Tibial nerve (tissue), 4 donors: ENCODE measurements at places on chromosomes 5 and 9.
A peak's percentile ranks its signal among the peaks of the same experiment; 100 is the strongest.

GRCh38 chr9:93171261-93171990 lies 12.5 kb upstream of the WNK2 start:
- H3K36me3 ChIP-seq, result no peaks in the 10 kb centered on the region
- DNase-seq, result no peak
- no peak overlapping the region for H3K27ac ChIP-seq
- no peaks in the 10 kb centered on the region for H3K27me3 ChIP-seq
- H3K4me1 ChIP-seq, result no peaks in the 10 kb centered on the region
- H3K4me3 ChIP-seq, result no peak overlapping the region

DNA sequence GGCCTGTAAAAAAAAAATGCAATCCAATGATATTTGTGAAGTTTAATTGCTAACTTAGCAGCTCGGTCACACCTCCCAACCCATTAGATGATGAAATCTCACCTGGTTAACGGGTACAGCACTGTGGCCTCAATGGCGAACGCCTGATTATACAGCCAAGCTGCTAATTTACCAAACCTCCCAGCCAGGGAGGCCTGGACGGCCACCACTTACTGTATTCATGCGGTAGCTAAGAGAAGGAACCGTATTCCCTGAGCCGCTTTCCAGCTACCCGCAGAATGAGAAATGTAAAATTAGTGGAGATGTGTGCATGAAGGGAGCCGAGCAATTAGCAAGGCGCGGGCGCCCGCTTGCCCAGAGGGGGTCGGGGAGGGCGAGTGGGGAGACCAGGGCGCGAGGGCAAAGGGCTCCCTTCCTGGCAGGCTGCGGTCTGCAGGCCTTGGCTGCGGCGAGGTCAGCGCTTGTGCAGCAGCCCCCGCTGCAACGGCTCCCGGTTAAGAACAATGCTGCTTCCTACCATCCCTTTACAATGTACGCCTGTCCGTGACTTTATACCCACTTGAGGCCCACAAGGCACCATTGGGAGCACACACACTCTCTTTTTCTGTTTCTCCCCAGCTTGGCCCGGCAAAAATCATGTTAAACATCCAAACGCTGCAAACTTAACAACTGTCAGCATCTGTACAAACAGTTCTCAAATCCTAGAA lies 70.4 kb upstream of the TBCA start:
- DNase-seq, result no peak
- H3K27ac ChIP-seq, result no peak overlapping the region
- H3K4me3 ChIP-seq, result no peak overlapping the region

DNA sequence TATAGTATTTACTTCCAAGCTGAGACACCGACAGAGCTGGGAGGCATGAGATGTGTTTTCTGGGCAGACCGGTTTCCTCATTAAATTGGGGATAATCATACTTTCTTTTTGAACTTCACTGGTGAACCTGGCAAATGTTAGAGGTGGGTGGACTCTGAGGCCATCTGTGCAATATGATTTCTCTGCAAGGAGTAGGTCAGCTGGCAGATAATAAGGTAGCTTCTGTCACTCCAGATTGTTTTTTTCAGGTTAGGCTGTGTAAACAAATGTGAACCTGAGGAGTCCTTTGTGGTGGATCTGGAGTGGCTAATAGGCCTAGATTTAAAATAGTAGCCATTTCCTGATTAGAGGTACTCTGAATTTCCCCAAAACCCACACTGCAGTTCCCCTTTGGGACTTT lies 75.4 kb upstream of the S1PR3 start:
- no peaks in the 10 kb centered on the region for H3K36me3 ChIP-seq
- DNase-seq, result no peak
- no peaks in the 10 kb centered on the region for H3K4me1 ChIP-seq
- no peaks in the 10 kb centered on the region for H3K27me3 ChIP-seq

DNA sequence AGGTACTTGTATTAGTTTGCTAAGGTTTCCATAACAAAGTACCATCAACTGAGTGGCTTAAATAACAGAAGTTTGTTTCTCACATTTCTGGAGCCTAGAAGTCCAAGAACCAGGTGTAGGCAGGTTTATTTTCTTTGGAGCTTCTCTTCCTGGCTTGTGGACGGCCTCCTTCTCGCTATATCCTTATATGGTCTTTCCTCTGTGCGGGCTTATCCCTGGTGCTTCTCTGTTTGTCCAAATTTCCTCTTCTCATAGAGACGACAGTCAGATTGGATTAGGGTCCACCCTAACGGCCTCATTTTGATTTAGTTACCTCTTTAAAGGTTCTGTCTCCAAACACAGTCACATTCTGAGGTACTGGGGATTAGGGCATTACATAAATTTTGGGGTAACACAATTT lies 88.3 kb downstream of the RMI1 start:
- no peaks in the 10 kb centered on the region for H3K27me3 ChIP-seq
- DNase-seq, result no peak
- no peaks in the 10 kb centered on the region for H3K4me1 ChIP-seq
- H3K4me3 ChIP-seq, result no peak overlapping the region
- no peaks in the 10 kb centered on the region for H3K36me3 ChIP-seq

- H3K27ac ChIP-seq, result no peak overlapping the region
- H3K4me3 ChIP-seq, result no peak overlapping the region
- no peaks in the 10 kb centered on the region for H3K36me3 ChIP-seq
- H3K4me1 ChIP-seq, result no peaks in the 10 kb centered on the region
- no peak for DNase-seq
These were observed 101.9 kb upstream of the PRDM9 start for GRCh38 chr5:23405316-23406068.

GRCh38 chr5:431001-431710 lies 11.8 kb upstream of the EXOC3 start:
- no peaks in the 10 kb centered on the region for H3K27me3 ChIP-seq
- no peaks in the 10 kb centered on the region for H3K4me1 ChIP-seq

DNA sequence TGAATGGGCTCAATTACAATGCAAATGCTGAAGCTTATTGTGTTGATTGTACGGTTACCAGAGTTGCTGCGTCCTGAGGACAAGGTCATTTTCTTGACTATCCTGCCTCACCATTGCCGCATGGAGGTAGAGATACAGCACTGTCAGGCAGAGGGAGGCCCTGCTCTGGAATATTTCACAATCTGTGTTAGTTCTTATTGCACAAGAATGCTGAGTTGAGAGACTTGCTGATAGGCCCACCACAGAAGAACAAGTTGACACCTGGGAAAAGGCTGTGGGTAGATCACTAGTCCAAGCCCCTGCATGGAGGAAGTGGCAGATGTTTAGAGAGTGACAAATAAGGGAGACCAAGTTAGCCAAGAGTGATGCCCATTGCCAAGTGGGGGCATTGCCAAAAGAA lies 344.5 kb upstream of the ITGA1 start:
- DNase-seq, result no peak
- no peak overlapping the region for H3K27ac ChIP-seq
- H3K4me1 ChIP-seq, result no peaks in the 10 kb centered on the region

DNA sequence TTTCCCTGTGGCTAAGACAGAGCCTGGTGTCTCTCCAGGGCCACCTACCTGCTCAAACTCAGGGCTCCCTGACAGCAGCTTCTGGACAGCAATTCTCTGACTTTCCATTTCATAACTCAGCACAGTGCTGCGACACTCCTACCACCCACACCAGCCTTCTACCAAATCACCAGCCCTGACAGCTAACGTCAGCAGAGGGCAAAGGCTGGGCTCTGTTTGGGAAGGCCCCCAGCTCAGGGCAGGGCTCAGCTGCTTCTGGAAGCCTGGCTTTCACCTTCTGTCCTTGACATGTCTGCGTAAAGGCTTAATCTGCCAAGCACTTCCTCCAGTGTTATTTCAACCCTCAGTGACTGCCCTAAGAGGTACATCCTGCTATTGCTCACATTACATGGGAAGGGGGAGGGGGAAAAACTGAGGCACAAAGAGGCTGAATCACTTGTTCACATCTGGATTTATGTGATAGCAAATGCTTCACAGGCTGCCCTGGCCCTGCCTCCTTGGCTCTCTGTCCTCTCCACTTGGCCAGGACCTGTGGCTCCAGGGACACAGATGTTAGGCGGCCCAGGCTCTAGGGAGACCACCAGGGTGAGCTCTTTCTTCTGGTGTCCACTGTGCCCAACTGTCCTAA lies 102.5 kb upstream of the PANK3 start:
- peak overlapping the region; percentile 67 for H3K27ac ChIP-seq
- peak; percentile 21 for DNase-seq
- H3K4me3 ChIP-seq, result no peak overlapping the region
- no peaks in the 10 kb centered on the region for H3K27me3 ChIP-seq

GRCh38 chr9:37398464-37399025 lies 24.0 kb upstream of the GRHPR start:
- H3K4me1 ChIP-seq, result no peaks in the 10 kb centered on the region
- no peak for DNase-seq
- H3K27ac ChIP-seq, result no peak overlapping the region
- H3K27me3 ChIP-seq, result no peaks in the 10 kb centered on the region
- H3K4me3 ChIP-seq, result no peak overlapping the region
- no peaks in the 10 kb centered on the region for H3K36me3 ChIP-seq

- no peak for DNase-seq
- H3K27ac ChIP-seq, result no peak overlapping the region
- H3K27me3 ChIP-seq, result no peaks in the 10 kb centered on the region
- peaks cover 64% of the 10 kb centered on the region for H3K4me1 ChIP-seq
These were observed 40.0 kb downstream of the EBF1 start for GRCh38 chr5:159059722-159060121.

DNA sequence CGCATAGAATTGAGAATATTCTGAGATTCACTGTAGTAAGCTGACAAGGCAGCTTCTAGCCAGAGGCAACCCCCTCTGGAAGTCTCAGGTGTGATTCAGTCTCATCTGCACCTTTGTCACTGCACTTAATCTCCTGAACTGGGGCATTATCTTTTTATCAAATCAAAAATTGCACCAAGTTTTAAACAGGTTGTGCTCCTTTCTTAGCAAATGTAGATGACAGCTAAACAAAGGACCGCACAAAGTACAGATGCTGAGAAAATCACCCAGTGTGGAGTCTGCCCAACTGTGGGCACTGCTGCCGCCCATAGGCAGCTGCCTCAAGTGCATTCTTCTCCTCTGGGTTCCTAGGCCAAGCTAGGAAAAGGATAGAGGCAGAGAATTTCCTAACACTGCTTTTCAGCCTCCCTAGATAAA lies 51.1 kb downstream of the STARD4 start:
- no peak for DNase-seq
- no peak overlapping the region for H3K27ac ChIP-seq
- no peak overlapping the region for H3K4me3 ChIP-seq
- no peaks in the 10 kb centered on the region for H3K4me1 ChIP-seq

DNA sequence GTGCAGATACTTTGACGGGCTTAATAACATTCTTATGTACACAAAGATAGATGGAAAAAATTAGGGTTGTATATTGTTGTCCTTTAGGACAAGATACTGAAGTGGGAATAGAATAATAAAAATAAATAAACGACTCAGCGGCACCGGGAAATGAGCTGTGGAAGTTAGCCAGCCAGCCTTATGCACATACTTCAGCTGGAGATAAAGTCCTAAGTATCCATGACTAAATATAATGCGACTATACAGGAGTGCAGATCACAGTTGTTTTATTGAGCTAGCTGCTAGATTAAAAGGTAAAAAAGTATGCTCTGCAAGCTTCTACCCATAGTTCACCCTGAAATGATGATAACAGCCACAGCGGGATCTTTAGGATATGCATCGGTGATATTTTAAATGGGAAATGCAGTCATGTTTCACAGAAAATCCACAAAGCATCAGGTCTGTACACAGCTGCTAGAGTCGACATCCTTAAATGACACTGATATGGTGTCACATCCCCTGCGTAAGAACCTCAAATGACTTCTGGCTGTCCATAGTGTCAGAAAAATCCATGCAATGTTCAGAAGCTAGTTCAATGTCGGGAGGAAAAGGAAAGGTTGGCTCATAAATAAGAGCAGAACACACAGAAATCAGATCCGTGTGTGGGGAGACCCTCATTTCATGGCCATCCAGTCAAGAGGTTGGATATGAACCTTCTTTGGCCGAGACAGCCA lies 392.8 kb upstream of the DAP start:
- DNase-seq, result no peak
- H3K27ac ChIP-seq, result no peak overlapping the region
- H3K4me1 ChIP-seq, result no peaks in the 10 kb centered on the region
- H3K27me3 ChIP-seq, result no peaks in the 10 kb centered on the region
- H3K36me3 ChIP-seq, result no peaks in the 10 kb centered on the region

DNA sequence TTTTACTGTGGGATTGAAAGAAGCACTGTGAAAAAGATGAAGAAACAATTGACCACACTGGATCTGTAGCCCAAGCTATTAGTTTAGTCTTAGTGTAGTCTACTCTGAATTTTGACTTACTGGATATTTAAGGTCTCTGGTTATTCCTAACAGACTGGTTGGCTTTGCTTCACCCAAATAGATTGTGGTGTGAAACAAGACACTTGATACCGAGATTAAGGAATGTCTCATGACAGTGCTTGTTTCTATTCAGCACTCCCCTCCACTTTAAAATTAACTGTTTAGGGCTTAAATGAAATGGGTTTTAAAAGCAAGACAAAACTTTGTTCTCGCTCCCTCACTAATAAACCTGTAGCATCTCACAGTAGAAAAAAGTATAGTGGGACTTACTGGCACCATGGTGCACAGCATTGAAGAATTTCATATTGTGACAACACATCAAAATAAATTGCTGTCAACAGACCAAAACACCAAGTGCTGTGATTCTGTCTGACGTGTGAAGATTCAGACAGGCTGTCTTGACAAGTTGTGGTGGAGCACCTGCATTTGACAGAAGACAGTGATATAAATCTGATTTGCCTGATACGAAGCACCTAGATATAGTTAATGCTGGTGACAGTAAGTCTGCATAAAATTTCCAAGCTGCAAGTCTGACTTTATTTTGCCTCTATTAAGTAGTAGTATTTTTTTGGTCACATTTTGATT lies 73.1 kb downstream of the PBX3 start:
- no peaks in the 10 kb centered on the region for H3K27me3 ChIP-seq
- peaks cover 4% of the 10 kb centered on the region for H3K4me1 ChIP-seq
- DNase-seq, result no peak
- no peaks in the 10 kb centered on the region for H3K36me3 ChIP-seq
- H3K27ac ChIP-seq, result no peak overlapping the region
- no peak overlapping the region for H3K4me3 ChIP-seq

DNA sequence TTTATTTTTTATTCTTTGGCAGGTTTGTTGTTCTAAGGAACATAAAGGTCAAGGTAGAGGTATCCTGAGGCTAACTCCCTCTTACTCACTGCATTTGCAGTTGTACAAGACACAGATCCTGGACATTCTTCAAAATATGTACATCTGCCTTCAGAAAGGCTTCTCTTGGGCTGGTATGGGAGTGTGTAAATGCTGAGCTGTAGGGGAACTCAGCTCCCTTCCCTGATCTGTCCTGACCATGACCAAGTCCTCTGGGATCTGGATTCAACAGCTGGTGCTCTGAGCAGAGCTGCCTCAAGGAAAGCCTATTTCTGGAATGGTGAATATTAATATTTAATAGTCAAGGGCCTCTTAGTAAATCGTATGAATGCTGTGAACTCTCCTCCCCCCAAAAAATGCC lies 117.4 kb downstream of the PRKACG start:
- DNase-seq, result no peak
- no peaks in the 10 kb centered on the region for H3K27me3 ChIP-seq
- no peaks in the 10 kb centered on the region for H3K36me3 ChIP-seq

GRCh38 chr5:139696167-139696893 lies 48.2 kb downstream of the CXXC5 start:
- no peak for DNase-seq
- H3K27me3 ChIP-seq, result no peaks in the 10 kb centered on the region
- peak overlapping the region; percentile 82 for H3K27ac ChIP-seq
